ENCODE measurements at places on chromosomes 5 and 9. TPM values are rescaled to one million over a fixed set of nuclear protein-coding genes. Genes with fewer than 3 reads are reported as not detected.

IL7R gene
- total RNA-seq: 7.6 TPM

HK3 gene
- 3.9 TPM for total RNA-seq

GRCh38 chr9:79689576-79689975 lies 117.8 kb downstream of the TLE4 start:
- no peak for DNase-seq

DNA sequence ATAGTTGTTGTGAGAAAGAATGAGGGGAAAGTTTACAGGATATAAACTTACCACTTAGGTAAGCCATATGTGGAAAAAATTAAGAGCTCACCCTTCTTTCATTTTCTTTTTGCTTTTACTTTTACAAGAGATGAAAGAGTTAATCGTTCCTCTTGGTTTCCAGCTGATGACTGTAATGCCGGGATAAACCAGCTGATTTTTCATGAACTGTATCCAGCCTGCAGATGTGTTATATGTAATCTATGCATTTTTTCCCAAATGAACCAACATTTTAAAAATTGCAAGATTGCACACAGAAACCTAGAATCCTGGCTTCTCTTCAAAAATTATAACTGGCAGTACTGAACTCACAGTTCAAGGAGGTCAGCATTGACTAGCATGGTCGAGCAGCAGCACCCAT lies 185.9 kb downstream of the GRIA1 start:
- DNase-seq: no peak

GRCh38 chr5:55899344-55899743 lies 48.2 kb downstream of the IL31RA start:
- no peak for DNase-seq

Data from stomach (tissue), 19 donors.